Activated naive CD4-positive, alpha-beta T cell treated with anti-CD3 and anti-CD28 coated beads for 36 hours (primary cell): ENCODE measurements at places on chromosomes 12 and 14.
A peak's percentile ranks its signal among the peaks of the same experiment; 100 is the strongest.

DNA sequence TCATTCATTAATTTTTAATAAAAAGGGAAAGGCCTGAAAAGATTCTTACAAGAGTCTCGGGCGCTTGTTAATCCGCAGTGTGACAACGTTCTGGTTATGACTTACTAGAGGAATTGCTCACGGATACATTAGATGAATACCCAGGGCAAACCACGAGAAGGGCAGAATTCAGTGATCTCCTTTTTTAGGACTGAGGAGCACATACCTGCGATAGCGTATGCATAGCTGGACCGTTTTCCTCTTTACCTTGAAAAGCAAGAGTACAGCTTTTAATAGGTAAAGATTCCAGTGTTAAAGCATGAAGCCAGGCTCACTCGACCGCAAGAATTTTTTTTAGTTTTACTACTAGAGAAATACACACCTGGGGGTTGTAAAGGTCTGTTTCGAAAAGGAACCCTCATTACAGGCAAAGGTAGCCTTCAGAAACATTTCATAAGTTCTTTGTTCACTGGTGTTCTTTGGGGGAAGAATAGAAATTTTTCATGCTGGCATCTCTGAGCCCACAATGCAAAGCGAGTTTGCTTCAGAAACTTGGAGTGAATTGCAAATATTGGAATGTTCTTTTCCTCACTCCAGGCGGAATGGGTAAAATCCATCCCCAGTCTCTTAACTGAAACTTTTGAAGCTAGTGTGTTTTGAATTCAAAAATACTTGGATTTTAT, 953 bp downstream of the MAPK1IP1L start:
- DNase-seq = peak; percentile 55

- no peak for DNase-seq
These were observed 381.8 kb downstream of the NUAK1 start for GRCh38 chr12:105756961-105757360.

- no peak for DNase-seq
These were observed 8.6 kb upstream of the RAN start for GRCh38 chr12:130863298-130863697.

DNA sequence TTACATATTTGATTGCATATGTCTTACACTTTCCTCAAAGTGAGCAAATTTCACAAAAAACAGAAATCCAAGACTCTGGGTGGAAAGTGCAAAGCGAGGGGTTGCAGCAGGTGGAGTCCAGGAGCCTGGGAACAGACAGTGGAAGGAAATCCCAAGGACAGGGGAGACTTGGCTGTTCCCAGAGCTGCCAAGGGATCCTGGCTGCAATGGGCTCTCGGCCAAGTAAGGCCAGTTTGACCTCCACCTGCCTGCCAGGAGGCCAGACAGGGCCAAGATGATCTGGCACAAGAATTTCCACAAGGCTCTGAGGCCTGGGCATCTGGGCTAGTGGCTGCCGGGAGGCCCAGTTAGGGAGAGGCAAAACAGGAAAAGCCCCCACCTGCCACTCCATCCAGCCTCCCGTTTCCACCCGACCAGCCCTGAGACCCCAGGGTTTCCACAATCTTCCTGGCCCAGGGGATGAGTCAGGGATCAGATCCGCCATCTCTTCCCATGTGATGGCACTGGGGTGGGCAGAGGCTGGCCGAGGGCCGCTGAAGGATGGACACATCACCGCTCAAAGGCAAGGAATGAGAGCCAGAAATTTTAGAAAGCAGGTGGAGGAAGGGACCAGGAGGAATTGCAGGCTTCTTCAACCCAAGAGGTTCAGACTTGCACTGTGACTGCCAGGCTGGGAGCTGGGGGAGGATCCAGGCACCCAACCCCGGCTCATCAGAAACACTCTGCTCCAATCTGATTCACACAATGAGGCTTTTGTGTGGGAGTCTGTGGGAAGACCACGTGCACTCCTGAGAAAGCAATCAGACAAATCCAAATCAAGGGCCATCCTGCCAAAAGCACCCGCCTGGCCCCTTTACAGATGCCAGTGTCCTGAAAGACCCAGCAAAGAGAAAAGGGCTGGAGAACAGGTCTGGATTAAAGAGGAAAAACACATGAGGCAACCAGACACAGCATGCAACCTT, 16.3 kb downstream of the SCARB1 start:
- no peak for DNase-seq

GRCh38 chr12:16658699-16659098, 52.7 kb upstream of the LMO3 start:
- DNase-seq = no peak

GRCh38 chr12:9615420-9616136, 7.9 kb upstream of the KLRB1 start:
- DNase-seq = no peak

GRCh38 chr14:71230897-71231296, 323.6 kb downstream of the PCNX1 start:
- DNase-seq = no peak

GRCh38 chr14:51552275-51552674, 99.4 kb upstream of the FRMD6 start:
- DNase-seq = no peak

DNA sequence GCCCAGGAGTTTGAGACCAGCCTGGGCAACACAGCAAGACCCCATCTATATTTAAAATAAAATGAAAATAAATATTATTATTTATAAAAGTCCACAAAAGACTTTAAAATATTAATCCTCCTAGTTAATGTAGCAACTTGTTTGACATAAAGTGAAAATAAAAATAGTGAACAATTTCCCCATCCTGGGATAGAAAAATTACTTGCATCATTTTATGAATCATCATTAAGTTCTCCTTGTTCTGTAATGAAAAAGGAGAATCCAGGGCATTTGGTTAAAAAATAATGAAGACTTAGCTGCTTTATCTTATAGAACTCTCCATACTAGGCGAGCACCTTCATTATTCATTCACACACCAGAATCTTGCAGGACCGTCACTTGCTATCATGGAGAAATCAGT, 66.1 kb downstream of the ELK3 start:
- no peak for DNase-seq

DNA sequence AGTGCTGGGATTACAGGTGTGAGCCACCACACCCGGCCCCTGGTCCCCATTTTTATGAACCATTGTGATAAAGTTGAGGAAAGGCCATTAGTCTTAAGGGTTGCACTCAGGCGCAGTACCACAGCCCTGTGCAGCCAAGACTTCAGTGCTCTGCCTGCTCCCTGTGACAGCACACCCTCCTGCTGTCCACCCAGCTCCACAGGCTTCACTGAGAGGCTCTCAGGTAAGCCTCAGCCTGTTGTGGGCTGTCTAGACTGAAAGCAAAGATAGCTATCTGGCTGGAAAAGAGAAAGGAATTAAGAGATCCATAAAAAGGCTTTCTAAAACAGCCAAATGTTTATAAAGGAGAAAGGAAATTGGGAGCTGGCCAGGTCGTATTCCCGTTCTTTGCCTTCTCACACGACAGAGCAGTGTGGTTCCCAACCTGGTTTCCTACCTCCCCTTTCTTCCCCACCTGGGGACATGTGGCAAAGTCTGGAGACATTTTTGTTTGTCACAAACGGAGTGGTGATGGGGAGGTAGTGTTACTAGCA, 19.1 kb upstream of the DNM1L start:
- no peak for DNase-seq

DNA sequence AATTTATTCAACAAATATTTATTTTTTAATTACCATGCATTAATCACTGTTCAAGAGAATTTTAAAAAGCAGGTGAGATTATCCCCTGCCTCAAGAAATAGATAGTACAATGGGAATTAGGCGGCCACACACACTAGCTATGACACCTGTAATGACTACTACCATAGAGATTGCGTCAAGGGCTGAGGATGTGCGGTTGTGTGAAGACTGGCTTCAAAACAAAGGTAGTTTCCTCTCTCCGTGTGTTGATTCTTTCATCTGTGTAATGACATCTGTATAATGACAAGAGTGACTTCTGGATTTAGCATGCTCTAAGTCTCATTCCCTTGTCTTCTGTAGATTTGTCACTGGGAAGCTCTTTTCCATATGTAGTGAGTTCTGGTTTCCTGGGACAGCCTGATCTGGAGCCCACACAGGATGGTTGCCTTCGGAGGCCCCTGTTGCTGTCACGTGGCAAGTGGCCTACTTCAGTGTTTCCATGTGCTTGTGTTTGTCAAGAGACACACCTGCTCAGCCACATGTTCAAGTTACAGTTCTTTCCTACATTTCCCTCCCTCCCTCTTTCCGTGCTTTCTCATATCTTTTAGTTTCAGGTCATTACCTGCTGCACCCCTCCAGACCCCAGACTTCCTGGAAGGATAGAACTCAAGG, 64.3 kb downstream of the GALNT8 start:
- no peak for DNase-seq

DNA sequence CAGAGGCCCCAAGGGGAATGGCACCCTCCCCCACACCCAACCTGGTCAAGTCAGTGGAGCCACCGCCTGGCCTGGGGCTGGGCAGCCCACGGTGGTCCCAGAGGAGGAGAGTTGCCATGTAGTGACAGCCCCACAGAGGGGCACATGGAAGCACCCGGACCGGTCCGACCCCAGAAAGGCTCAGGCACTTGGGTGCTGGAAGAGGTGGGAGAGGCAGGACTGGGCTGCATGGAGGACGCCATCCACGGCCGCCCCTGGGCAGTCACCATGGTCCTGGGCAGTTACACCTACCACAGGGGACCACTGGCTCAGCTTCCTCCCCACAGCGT, 37.9 kb upstream of the TMEM179 start:
- DNase-seq = no peak

DNA sequence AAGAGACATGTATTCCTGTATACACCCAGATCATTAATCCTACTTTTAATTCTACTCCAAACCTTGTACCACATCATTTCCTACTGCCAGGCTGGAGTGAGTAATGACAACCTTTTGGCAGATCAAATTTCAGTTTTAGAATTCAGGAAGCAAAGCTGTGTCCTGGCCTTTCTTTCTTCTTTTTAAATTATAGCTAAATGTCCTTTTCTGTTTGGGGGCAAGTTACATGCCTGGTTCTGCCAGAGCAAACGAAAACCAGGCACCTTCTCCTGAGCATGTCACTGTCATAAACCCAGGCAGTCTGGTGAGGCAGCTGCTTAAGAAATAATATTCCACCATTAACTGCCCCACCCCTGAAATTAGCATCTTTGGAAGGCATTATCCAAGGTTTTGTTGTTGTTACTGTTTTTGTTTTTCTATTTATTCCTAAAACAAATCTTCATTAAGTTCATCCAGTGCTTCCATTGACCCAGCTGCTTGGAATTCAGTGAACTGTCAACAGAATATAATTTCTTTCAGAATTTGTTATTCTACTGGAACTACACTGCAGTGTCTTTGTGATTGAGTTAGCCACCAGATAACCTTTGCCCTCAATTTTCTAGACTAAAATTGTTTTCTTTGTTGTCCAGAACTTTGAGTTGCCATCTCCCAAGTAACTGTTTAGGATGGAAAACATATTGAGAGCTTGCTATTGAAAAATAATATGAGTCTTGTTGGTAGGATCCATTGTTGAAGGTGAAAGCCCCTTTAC, 33.2 kb downstream of the SAMD4A start:
- no peak for DNase-seq

GRCh38 chr12:110739488-110739887, 3.2 kb downstream of the PPP1CC start:
- DNase-seq = no peak

- DNase-seq = no peak
These were observed 43.1 kb upstream of the LTA4H start for GRCh38 chr12:96078231-96079135.

GRCh38 chr12:108717243-108717642, 14.1 kb downstream of the CORO1C start:
- DNase-seq = no peak

DNA sequence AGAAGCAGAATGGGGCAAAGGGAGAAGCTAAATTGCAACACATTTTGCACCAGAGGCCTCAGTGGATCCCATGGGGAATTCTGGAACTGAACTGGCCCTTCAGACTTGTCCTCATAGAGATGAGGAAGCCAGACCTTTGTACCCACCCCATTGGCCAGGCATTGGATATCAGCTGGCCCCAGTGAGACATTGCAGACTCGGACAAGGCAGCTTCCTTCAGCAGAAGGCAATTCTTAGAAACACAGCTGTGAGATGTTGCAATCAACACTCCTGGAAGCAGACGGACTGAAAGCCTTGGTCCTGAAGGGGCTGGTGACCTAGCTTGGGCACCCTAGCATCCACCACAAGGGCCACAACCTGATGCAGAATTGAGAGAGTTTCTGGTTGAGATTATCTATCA, 218.1 kb downstream of the MSRB3 start:
- DNase-seq = no peak

GRCh38 chr12:112971248-112971647, 7.1 kb upstream of the OAS2 start:
- DNase-seq = no peak

DNA sequence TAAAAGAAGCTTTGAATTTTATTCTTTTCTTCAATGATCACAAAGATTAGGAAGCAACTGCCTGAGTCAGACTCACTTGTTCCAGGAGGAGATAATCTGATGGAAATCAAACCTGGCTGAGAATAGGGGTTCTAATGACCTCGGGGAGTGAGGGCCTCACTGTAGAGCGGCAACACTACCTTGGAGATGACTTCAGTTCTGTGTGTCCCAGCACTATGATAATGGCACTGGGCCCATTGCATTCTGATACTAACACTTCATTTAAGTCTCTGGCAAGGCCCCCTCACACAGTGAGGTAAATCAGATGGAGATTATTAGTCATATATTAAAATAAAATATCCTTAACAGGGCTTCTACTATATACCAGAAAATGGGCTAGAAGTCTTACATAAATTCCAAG, 233.3 kb upstream of the EGLN3 start:
- DNase-seq = no peak

GRCh38 chr12:50597200-50598195, 92.7 kb downstream of the DIP2B start:
- DNase-seq = peak; percentile 85

- DNase-seq = no peak
These were observed 64.4 kb downstream of the TTLL5 start for GRCh38 chr14:75725481-75725880.

DNA sequence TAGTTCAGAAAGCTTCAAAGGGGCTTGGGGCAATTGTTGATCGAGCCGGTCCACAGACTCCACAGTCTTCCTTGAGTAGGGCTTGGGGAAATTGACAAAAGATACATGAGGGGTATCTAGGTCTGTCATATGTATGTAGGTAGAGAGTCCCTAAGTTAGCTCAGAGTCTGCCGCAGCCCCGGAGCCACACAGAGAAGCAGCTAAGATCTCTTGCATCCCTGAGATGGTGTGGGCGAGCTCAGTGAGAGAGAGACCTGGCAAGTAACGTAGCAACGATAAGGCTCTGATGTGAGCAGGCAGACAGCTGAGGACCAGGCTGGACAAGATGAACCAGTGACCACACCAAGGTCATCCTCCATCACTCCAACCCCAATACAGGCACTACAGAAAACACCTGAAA, 297.6 kb downstream of the TMEM132D start:
- no peak for DNase-seq

- no peak for DNase-seq
These were observed 53.4 kb upstream of the MMP17 start for GRCh38 chr12:131774576-131775391.

DNA sequence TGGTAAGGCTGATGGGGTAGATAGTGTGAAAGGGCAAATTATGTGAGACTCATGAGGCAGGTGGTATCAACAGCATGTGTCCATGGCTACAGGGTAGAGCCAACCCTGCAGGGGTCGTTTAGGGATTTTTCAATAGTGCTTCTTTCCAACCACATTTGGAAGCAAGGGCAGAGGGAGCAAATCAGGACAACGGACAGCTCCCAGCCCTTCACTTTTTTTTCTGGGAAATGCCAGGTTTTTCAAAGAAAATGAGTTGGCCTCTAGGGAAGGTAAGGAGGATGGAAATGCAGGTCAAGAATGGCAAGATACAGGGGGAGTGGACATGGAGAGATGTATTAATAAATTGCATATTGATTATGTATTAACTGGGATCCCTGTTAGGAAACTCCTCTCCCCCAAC, 4.9 kb upstream of the CMA1 start:
- DNase-seq = no peak
